ENCODE measurements at places on chromosomes 12 and 14.

- DNase-seq = no peak
These were observed 130.3 kb downstream of the NDUFA12 start for GRCh38 chr12:94872971-94873733.

- DNase-seq = no peak
These were observed 1091.8 kb downstream of the AACS start for GRCh38 chr12:126156806-126157574.

- DNase-seq = no peak
These were observed 4.9 kb downstream of the BMP4 start for GRCh38 chr14:53951627-53952303.

GRCh38 chr14:52929192-52929807, 21.6 kb downstream of the FERMT2 start:
- DNase-seq = no peak

GRCh38 chr12:117148642-117149041, 41.6 kb downstream of the FBXO21 start:
- no peak for DNase-seq

- DNase-seq = no peak
These were observed 6.1 kb downstream of the TM7SF3 start for GRCh38 chr12:27008081-27008480.

DNA sequence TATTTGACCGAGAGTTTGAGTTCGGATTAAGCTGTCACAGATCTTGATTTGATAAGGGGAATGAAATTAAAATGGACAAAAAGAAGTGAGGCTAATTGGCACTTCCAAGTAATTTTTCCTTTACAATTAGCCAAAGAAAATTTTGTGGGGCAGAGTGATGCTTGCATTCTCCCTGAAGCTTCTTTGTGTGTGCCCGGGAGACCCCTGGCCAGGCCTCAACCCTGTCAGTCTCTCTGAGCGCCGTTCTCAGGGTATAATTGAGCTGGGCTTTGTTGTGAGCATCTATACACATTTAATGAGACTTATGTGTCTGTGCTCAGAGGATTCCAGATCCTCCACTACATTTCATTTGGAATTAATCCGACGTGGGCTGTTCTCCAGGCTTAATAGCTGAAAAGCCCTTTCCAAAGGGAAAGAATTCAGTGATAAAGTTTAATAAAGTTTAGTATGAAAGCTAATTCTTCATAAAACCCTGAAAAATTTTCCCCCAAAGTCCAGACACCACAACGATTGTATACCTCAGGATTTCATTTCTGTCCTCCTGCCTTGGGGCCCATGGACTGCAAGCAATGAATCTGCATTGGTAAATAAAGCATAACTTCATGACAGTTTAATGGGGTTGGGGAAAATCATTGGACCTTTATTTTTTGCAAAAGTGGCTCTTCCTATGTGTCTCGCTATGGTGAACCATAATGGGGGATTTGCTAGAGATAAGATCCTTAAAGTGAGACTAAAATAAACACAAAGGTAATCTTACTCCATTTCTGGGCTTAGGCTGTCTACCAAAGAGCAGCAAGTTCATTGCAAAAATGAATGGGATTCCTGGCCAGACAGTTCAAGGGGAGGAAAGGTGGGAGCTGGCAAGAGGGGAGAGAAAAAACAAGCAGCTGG, 292.6 kb downstream of the C12orf75 start:
- no peak for DNase-seq

All from NCI-H1694 (cell line).